ENCODE measurements at places on chromosomes 3 and 15.

- no peak for DNase-seq
Observed at GRCh38 chr3:111594205-111594604, 941 bp downstream of the ZBED2 start.

GRCh38 chr15:88608607-88609181, 12.4 kb upstream of the AEN start:
- DNase-seq: no peak

DNA sequence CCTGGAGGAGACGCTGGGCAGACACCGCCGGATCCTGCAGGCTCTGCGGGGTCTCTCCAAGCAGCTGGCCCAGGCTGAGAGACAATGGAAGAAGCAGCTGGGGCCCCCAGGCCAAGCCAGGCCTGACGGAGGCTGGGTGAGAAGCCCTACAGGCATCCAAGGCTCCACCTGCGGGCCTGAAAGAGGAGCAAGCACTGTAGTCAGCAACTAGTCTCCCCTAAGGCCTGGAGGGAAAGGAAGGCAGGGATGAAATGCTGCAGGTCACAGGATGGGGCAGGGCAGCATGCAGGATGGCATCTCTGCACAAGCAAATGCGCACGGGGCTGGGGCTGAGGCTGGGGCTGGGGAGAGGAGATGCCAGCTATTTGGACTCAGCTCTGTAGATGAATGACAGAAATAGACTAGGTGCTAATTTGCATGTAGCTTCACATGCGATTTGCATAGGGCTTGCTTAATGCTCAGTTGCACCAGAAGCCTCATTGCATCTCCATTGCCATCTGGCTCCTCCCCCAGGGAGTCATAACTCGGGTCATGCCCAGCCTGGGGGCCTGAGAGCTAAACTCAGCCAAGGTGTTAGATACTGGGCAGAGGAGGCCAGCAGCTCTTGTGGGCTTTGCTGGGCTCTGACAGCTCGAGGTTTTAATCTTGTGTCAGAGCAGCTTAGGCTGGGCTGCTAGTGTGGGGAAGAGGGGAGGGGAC, 5.2 kb upstream of the CPLX3 start:
- DNase-seq: no peak

DNA sequence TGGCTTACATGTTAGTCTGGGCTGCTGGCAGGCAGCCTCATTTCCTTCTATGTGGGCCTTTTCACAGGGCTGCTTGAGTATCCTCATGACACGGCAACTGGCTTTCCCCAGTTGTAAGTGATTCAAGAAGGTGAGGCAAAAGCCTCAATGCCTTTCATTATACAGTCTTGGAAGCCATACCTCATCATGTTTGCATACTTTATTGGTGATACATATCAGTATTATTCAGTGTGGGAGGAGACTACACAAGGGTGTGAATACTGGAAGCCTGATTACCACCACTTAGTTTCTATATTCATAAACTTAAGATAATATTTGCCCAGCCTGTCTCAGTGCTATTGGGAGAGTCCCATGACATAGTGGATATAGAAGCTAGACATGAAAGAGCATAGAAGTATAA, 346.8 kb downstream of the SOX2 start:
- DNase-seq: no peak

DNA sequence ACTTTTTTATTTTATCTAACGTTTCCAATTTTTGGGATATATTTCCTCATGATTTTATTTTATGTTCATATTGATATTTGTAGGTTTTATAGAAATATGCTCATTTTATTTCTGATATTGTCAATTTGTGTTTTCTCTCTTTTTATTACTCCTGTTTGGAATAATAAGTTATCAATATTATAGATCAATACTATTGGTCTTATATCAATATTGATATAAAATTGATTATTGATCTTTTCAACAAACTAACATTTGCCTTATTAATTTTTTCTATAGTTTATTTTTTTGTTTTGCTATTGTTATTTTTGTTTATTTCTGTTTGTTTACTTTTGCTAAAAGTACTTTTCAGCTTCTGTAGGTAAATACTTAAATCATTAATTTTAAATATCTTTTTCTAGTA, 90.8 kb upstream of the CNTN6 start:
- no peak for DNase-seq

GRCh38 chr3:195548987-195549386, 5.9 kb upstream of the PPP1R2 start:
- no peak for DNase-seq

DNA sequence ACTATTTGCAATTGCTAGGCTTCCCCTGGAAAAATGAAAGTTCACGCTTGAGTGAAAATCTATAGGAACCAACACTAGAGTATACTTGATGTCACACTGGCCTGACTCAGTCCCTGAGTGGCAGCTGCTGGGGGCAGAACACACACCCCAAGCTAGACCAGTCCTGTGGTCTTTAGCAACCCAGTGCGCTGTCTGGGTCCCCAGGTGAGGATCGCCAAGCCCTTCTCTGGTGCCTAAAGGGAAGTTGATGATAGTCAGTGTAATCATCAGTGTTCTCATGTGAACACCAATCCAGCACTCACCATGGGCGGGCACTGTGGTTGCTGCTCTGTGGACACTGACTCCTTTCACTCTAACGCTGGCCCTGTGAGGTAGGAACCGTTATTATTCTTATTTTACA, 11.2 kb downstream of the ALDH1A3 start:
- DNase-seq: no peak

- DNase-seq: peak; percentile 95
Observed at GRCh38 chr3:9503283-9503682, 50.3 kb downstream of the LHFPL4 start.

DNA sequence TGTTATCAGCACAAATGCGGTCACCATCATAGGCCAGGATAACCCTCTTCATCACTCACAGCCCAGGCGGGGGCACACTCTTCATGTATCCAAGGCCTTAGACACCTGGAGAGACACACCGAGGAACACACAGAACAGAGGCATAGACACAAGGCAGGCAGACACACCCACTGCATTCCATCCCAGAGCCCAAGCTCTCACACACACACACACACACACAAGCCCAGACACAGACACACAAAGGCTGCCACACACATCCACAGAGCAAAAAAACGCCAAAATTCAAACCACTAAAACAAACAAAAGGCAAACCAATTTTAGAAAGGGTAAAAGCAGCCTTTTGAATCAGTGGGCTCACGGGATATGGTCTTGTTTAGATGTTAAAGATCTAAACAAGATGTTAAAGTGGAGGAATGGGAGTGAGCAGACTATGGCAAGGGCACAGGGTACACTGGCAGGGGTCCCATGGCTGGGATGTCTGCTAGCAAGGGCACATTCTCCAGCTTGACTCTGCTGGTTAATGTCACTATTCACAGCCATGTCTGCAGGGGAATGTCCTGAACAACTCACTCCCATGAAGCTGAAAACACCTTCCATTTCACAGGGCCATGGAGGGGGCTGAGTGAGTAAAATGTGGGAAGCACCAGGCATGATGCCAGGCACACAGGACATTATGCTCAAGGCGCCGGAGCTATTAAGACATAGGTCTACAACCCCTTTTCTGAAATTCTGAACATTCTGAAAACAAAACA, 14.9 kb upstream of the CRABP1 start:
- DNase-seq: peak; percentile 49

GRCh38 chr15:72559781-72560180, 85.7 kb downstream of the ARIH1 start:
- no peak for DNase-seq

GRCh38 chr3:176523114-176523513, 674.2 kb downstream of the TBL1XR1 start:
- no peak for DNase-seq

GRCh38 chr3:192825216-192825615, 92.4 kb downstream of the MB21D2 start:
- DNase-seq: no peak

- DNase-seq: no peak
Observed at GRCh38 chr3:129016356-129016719, 15.2 kb downstream of the EFCC1 start.

DNA sequence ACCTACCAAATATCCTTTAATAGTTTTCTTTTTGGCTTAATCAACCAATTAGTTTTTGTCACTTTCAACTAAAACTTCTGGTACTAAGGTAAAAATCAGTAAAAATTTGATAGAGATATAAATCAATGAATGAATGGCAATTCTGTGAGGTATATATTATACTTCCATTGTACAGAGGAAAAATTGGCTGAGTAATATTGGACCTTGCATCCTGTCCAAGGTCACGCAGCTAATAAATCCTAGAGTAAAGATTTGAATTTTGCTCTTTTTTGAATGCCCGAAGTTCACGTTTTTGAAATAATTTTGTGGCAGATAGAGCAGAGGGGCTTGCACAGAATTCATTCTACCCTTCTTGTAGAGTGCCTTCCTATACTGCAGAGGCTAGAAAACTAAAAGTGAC, 81.1 kb upstream of the ZNF280D start:
- DNase-seq: no peak

GRCh38 chr3:28860307-28860706, 420.6 kb upstream of the RBMS3 start:
- no peak for DNase-seq

GRCh38 chr3:179962629-179963387, 73.9 kb downstream of the PEX5L start:
- no peak for DNase-seq

- no peak for DNase-seq
Observed at GRCh38 chr3:23019596-23020300, 183.4 kb upstream of the UBE2E2 start.

- DNase-seq: peak; percentile 77
Observed at GRCh38 chr3:171806200-171807128, 3.8 kb downstream of the PLD1 start.

- no peak for DNase-seq
Observed at GRCh38 chr15:41004490-41004889, 51.2 kb downstream of the CHAC1 start.

DNA sequence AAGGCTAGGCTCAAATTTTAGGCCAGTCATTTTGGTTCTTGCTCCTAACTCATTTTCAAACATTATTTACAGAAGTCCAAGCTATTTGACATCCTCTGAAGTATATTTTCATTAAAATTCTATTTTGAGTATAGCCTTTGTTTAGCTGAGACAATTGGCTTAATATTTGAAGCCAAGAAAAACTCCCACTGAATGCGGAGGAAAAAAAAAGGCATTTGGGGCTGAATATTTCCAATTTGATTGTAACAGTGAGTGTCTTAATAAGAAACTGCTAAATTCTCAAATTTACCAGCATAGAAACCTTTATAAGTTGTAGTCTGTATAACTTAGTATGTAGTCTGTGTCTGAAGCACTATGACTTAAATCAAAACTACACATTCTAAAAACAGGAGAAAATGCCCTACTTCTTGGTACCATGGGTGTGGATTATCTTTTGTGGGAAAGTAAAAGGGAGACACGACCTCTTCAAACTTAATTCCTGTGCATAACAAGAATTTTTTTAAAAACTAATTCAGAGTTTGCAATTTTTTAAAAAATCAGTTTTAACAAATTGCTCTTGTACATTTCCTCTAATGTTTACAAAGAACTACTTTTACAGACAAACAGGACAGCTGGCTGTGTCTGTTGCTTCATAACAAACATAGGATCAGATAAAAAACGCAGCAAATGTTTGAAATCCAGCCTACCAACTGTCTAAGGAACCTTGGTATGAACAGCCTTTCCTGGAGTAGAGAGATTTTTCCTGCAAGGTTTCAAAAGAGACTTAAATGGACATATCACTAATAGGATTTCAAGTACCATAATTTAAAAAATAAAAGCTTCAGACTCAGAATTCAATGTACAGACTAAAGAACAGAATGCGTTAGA, 52.7 kb upstream of the LMOD3 start:
- no peak for DNase-seq

DNA sequence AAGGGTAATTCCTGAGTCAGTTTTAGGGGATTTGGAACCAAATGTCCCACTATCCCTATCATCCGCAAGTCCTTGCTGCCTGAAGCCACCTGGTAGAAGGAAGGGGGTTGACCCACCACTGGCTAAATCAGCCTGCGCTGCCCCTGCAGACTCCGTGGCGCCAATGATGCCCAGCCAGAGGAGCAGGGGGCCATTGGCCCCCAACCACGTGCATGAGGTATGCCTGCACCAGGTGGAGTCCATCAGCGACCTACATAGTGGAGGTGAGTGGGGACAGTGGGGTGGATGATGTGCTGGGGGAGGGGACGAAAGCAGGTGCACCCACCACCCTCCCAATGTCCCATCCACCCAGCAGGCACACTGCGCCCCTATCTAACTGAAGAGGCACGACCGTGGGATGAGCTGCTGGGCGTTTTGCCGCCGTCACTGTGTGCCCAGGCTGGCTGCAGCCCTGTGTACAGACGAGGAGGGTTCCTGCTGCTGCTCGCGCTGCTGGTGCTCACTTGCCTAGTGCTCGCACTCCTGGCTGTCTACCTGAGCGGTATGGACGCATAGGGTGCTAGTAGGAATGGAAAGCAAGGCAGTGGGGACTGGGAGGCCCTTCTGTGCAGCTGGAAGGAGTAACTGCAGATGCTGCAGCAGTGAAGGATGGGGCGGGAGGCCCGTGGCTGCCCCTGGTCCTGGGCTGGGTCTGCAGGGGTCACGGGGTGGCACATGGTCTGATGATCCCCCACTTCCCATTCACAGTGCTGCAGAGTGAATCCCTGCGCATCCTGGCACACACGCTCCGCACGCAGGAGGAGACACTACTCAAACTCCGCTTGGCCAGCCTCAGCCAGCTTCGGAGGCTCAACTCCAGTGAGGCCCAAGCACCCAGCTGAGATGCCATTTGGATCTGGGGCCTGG, 5.7 kb downstream of the IFRD2 start:
- no peak for DNase-seq

GRCh38 chr15:22232675-22233074, 152.3 kb downstream of the OR4M2 start:
- DNase-seq: no peak

- DNase-seq: no peak
Observed at GRCh38 chr3:50453907-50454306, 49.5 kb downstream of the CACNA2D2 start.

GRCh38 chr3:4986175-4986781, 7.0 kb downstream of the BHLHE40 start:
- no peak for DNase-seq

- DNase-seq: no peak
Observed at GRCh38 chr15:79673416-79674123, 223.2 kb downstream of the MTHFS start.

GRCh38 chr3:76038949-76039348, 253.6 kb upstream of the ZNF717 start:
- DNase-seq: no peak

DNA sequence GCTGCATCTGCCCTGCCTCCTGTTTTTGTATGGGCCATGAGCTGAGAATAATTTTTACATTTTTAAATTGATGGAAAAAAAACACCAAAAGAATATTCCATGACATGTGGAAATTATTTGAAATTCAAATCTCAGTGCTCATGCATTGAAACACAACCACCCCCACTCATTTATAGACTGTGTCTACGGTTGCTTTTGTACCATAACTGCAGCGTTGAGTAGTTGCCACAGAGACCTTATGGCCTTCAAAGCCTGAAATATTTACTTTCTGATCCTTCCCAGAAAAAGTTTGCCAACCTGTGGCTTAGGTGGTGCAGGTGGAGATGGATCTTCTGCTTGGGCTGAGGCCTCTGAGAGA, 28.1 kb downstream of the ARNT2 start:
- no peak for DNase-seq

GRCh38 chr3:66154444-66154861, 66.3 kb upstream of the SLC25A26 start:
- DNase-seq: no peak
